ENCODE measurements at places on chromosomes 4 and X.

- DNase-seq: no peak
Measured at GRCh38 chr4:158724637-158725036, 1.4 kb upstream of the PPID start.

DNA sequence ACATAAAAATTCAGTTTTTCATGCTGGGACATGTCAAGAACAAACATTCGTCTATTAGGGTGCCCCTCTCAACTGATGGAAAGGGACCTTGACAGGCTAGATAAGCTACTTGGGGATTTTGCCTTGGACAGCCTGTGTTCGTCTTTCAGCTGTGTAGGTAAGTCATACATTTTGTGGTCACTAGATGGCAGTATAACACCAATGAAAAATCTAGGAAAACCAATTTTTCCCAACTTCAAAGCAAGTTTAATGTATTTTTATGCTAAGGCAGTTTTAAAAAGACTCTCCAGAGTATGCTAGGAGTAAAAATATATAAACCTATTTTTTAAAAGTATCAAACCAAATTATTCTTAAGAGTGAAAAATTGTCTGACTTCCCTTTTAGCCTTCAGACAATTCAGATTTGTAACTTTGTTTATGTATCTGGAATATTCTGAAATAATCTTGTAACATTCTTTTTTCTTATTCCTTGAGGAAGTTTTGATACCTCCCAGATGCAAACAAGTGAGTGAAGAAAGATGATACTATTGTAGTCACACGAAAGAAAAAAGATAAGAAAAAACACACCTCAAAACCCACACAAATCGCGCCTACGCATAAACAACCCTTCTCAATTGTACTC lies 158.3 kb downstream of the CPE start:
- DNase-seq: no peak

GRCh38 chrX:78754917-78755316 lies 7.4 kb downstream of the LPAR4 start:
- no peak for DNase-seq

- no peak for DNase-seq
Measured at GRCh38 chrX:104183685-104184084, 17.4 kb downstream of the FAM199X start.

GRCh38 chr4:27518876-27519275 lies 658.2 kb downstream of the STIM2 start:
- DNase-seq: no peak

DNA sequence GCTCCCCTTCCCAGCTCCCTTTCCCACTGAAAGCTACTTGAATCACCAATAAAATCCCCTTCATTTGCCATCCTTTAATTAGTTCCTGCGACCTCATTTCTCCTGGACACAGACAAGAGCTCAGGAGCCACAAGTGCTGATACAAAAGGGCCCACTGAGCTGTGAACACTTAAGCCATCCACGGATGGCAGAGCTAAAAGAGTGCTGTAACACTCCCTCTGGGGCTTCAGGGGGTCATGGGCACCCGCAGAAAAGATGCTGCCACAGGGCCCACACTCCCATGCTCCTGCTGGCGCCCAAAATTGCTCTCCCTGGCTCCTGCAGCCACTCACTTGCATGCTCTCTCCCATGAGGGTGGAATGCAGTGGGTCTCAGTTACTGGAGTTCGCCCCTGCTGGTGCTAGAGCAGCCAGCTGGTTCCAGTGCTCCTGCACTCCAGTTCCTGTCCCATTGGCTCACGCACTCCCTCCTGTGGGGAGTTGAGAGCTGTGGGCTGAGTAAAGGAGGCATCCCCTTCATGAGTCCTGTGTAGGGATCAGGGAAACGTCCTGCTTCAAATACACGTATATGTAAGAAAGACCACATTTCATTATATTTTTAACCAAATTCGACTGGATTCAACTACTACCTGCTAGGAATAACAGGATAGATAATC lies 1291.0 kb downstream of the ARAP2 start:
- DNase-seq: no peak

- DNase-seq: no peak
Measured at GRCh38 chrX:25020905-25021449, 5.2 kb upstream of the ARX start.

- no peak for DNase-seq
Measured at GRCh38 chr4:80576796-80577195, 241.3 kb downstream of the CFAP299 start.

- DNase-seq: no peak
Measured at GRCh38 chr4:3344596-3344995, 51.8 kb downstream of the RGS12 start.

- DNase-seq: no peak
Measured at GRCh38 chr4:47050761-47051725, 19.7 kb downstream of the GABRB1 start.

Data from activated CD4-positive, CD25-positive, alpha-beta regulatory T cell (primary cell).